ENCODE measurements at places on chromosomes 16 and 17.

GRCh38 chr17:43800736-43801135, 20.5 kb downstream of the CFAP97D1 start:
- no peak for DNase-seq

- DNase-seq: no peak
These were observed 31.0 kb downstream of the HASPIN start for GRCh38 chr17:3754458-3755334.

DNA sequence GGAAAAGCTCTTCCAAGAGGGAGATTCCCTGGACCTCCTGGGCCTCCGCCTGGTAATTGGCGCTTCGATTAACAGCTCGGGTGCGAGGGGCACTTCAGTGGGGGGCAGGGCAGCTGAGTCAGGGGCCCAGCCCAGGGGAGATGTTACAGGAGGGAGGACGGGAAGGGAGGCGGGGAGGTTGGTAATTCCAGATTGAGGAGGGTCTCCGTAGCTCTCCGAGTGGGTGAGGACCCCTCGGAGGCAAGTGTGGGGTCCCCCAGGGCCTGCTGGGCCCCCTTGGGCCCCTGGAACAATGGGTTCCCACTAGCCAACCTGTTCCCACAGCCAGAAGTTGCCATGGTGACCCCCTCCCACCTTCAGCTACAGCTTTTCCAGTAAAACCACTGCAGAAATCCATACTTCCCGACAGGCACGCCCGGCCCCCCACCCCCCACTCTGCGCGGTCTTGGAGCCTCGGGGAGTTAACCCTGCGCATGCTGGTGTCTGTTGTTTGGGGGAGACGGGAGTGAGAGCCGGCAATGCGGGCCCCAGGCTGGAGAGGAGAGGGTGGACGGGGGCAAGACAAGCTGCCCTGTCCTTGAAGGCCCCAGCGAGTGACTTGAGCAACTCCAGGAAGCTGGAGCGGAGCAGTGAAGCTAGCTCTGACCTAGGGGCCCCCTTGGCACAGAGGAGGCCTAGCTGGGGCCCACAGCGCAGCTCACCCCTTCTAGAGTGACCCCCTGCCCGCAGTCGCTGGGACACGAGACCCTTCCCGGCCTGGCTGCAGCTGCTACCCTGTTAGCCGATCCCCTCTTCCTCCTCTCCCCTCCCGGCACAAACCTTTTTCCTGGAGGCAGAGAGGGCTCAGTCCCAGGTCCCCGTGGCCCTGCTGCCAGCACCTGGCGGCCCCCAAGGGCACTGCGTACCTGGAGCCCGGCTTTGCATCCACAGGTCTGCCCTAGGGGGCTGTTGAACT, 37.8 kb downstream of the TMEM235 start:
- DNase-seq: no peak

- no peak for DNase-seq
These were observed 9.8 kb downstream of the ITGAM start for GRCh38 chr16:31269541-31269940.

GRCh38 chr17:56835264-56835585, 1.3 kb downstream of the DGKE start:
- no peak for DNase-seq

DNA sequence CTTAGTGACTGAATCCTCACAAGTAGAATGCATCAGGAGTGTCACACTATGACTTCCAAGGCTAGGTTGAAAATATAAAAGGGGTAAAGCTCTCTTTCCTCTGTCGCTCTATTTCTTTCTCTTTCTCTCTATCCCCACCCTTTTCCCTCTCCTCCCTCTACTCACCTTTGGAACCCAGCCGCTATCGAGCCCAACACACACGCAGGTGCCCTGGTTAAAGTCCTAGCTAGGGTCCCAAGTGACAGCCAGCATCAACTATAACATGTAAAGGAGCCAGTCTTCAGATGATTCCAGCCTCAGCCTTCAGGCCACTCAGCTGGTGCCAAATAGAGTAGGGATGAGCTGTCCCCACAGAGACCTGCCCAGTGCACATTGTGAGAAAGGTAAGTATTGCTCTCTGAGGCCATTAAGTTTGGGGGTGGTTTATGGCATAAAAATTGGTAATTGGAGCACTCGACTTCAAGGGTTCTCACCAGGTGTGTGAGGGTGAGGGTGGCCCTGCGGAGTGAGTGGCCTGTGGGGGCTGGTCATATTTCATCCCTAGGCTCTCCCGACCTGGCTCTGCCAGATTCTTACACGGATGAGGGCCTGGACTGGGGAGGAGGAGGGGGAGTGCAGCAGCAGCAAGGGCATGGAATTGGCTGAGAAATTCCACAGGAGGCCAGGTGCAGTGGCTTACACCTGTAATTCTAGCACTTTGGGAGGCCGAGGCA, 14.9 kb upstream of the C16orf54 start:
- no peak for DNase-seq

GRCh38 chr16:26342621-26343020, 650.9 kb downstream of the HS3ST4 start:
- DNase-seq: no peak

DNA sequence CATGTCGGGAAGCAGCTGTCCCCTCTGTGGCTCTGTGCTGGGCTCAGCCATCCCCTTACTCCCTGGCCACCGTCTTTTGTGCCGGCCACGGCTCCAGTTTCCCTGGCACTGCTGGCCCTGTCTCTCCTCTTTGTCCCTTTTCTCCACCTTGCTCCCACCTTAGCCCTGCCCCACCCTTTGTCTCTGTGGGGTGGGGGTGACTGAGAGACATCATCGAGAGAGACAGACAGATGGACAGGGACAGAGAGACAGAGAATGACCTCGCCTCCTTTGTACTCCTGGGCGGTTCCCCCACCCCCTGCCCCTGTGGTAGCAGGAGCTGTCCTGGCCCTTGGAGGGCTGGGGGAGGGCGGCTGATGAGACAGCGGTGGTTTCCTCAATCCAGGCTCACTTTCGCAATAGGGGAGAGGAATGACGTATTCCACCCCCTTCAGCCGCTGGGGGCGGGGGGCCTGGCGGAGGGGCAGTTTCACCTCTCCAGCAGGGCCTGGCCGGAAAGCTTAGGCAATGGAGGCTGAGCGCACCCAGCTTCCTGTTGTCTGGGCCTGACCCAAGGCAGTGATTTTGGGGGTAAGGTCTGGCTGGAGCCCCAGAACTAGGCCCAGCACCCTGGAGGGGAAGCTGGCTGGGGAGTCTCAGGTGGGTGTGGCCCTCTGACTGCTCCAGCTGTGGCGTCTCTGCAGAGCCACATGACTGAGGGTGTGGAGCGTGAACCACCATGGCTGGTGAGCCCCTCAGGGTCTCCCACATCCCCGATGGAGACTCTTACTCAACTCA, 7.3 kb downstream of the FMNL1 start:
- DNase-seq: no peak

DNA sequence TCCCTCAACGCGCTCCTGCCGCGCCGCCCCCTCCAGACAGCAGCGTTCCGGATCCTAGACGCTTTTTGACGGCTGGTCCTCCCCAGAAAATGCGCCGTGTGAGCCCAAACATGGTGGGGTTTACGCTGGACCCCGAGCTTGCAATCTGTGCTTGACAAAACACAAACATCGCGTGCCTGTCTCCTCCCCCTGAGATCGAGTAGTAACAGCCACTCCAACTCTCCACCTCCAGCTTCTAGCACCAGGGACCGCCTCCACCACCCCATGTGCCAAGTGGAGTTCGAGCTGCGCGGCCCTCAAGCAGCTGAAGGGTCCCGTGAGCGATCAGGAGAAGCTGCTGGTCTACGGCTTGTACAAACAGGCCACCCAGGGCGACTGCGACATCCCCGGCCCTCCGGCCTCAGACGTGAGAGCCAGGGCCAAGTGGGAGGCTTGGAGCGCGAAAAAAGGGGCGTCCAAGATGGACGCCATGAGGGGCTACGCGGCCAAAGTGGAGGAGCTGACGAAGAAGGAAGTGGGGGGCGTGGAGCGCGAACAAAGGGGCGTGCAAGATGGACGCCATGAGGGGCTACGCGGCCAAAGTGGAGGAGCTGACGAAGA, 656 bp upstream of the GEMIN4 start:
- peak; percentile 29 for DNase-seq

- no peak for DNase-seq
These were observed 32.7 kb upstream of the AXIN2 start for GRCh38 chr17:65593855-65594845.

DNA sequence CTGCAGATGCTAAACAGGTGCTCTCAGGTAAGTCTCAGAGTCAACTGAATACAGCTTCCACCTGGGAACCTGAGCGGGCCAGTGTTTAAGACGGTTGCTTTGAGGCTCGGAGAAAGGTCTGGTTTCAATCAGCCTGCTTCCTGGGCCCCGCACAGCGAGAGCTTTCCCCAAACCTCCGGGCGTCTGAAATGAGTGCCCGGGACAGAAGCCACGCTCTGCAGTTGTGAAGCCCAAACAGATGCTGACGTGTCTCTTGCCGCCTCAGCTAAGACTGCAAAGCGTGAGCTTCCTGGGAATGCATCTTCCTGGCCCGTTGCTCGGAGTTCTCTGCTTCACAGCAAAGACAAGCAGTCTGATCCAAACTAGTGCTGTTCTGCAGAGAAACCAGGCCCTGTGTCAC, 36.7 kb downstream of the PLXDC1 start:
- DNase-seq: no peak

DNA sequence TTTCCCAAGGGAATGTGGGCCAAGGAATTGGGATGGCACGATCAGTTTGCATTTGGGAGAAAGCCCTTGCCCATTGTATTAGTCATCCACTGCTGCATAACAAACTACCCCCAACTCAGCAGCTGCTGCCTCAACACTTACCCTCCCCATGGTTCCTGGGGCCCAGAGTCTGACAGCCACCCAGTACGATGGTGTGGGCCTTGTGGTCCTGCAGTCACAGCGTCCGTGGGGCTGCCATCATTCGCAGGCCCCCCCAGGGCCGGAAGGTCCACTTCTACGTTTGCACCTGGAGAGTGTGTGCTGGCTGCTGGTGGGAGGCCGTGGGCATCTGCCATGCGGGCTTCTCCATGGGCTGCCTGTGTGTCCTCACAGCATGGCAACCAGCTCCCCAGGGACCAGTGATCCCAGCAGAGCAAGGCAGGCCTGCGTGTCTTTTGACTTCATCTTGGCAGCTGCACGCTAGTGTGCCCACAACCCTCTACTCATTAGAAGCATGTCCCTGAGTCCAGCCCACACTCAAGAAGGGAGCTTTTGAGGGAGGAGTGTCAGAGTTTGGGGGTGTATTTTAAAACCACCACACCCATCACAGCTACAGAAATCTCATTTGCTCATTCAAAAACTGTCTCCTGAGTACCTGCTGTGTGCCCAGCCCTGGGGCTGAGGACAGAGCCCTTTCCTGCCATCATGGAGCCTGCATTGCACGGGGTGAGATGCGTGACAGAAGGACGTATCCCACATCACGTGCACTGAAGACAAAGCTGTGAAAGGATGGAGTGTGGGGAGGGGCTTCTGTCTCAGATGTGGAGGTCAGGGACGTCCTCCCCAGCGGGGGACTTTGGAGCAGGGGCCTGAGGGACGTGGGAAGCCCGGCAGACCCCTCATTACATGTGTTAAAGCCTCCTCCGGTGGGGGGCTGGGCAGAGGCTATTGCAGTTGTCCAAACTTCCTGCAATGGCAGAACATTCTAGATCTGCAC, 185.0 kb upstream of the ZNF469 start:
- DNase-seq: no peak

DNA sequence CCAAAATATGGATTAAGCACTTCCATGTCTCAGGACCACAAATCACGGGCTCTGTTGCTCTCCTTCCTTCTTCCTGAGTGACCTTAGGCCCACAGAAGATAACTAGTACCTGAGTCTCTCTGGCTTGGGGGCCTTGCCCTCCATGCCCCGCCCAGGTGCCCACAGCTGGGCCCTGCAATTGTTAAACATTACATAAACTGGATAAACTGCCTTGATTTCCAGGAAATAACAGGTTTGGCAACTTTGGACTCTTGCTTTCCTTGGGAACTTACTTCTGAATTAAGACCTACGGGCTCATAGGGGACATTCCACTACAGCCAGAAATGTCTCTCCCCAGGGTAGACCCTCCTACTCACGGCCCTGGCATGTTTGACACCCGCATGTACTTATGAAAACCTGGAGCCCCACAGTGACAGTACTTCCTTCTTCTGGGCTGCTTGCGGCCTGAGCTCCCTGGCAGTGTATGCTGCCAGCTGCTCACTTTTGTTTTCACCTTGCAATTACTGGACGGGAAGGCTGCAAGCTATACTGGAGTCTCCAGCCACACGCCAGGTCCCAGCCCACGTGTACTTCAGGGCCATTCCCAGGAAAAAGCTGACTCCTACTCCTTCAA, 2.3 kb upstream of the UBALD2 start:
- no peak for DNase-seq

DNA sequence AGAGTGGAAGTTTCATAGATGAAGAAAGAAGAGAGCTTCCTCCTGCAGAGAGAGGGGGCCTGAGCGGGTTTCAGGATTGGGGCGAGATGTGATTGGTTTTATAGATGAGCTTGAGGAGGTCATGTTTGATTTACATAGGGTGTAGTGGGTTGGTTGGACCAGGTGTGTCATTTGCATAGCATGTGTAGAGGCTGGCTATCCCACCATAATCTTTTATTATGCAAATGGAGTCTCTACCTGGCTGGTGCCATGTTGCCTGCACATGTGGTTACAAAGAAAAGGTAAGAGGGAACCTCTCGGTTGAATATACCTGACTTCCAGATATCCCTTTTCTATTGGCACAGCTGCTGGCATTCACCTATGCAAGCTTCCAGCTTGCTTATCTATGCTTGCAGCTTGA, 228.1 kb downstream of the BCAS3 start:
- no peak for DNase-seq

- DNase-seq: no peak
These were observed 50.6 kb downstream of the RMI2 start for GRCh38 chr16:11395949-11396240.

DNA sequence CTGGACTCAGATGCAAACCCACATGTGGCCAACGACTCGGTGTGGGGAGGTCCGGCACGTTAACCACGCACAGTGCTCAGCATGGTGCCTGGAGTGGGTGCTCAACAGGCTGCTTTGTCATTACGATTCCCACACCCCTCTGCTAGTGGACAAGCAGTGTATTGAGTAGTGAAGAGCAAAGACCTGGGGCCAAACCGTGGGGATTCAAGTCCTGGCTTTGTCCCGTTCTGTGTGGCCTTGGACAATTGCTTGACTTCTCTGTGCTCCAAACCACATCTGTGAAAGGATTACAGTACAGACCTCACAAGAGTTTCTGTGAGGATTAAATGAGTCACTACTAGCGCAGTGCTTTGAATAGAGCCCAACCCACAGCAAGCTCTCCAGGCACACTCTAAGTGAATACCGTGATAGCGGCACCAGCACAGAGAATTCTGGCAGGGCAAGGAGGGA, 33.8 kb downstream of the TRPV2 start:
- DNase-seq: no peak

All from NCI-H1694 (cell line).